GM23338 (cell line): ENCODE measurements at places on chromosomes 1 and 21. TPM values are rescaled to one million over a fixed set of nuclear protein-coding genes. Genes with fewer than 3 reads are reported as not detected.

- no peak for DNase-seq
Observed at GRCh38 chr1:172447641-172448040, 3.8 kb upstream of the PIGC start.

Gene CD34
- 0.07 and 0.23 TPM in 2 replicates for total RNA-seq

Gene FAM3B
- total RNA-seq, result 0.74 and 2.5 TPM in 2 replicates

Gene ASCL5
- 0.54 TPM in 1 of 2 replicates, not detected in the other for total RNA-seq

Gene NPHS2
- total RNA-seq, result not detected in 2 replicates

- peak; percentile 21 for DNase-seq
Observed at GRCh38 chr1:33007190-33008050, 29.3 kb downstream of the AK2 start.

GRCh38 chr1:89603651-89604413, 29.1 kb upstream of the LRRC8C start:
- no peak for DNase-seq
